Mesangial cell (primary cell): ENCODE measurements at places on chromosomes 7 and 10. TPM values are rescaled to one million over a fixed set of nuclear protein-coding genes. Genes with fewer than 3 reads are reported as not detected.

RBP3 gene
- not detected in 2 replicates for total RNA-seq

GDF2 gene
- not detected in 2 replicates for total RNA-seq

GSTO2 gene
- 3.7 and 5.3 TPM in 2 replicates for total RNA-seq

LRMDA gene
- 2.0 and 7.1 TPM in 2 replicates for total RNA-seq

CYP2C8 gene
- total RNA-seq: not detected in 2 replicates

APBB1IP gene
- 0.25 and 0.49 TPM in 2 replicates for total RNA-seq

EPHA1 gene
- 0.33 and 1.6 TPM in 2 replicates for total RNA-seq

ABCB4 gene
- total RNA-seq: 2.9 and 7.6 TPM in 2 replicates

OR9A2 gene
- not detected in 2 replicates for total RNA-seq

ANXA8 gene
- 2.8 and 7.4 TPM in 2 replicates for total RNA-seq

BEND7 gene
- total RNA-seq: 13.3 and 16.8 TPM in 2 replicates

AGR2 gene
- total RNA-seq: 0.13 and 1.6 TPM in 2 replicates

ASB15 gene
- not detected in 2 replicates for total RNA-seq

CFTR gene
- total RNA-seq: 1.3 TPM in 1 of 2 replicates, not detected in the other

NANOS1 gene
- total RNA-seq: 0.81 and 1.9 TPM in 2 replicates

RHBDD2 gene
- total RNA-seq: 37.5 and 64.8 TPM in 2 replicates

LEP gene
- total RNA-seq: not detected in 2 replicates

CPXM2 gene
- total RNA-seq: under 0.01 and 0.16 TPM in 2 replicates

SEPHS1 gene
- total RNA-seq: 44.7 and 61.4 TPM in 2 replicates

ANKRD61 gene
- total RNA-seq: 0.16 TPM in 1 of 2 replicates, not detected in the other

OR2A5 gene
- not detected in 2 replicates for total RNA-seq

NOD1 gene
- 4.7 and 6.3 TPM in 2 replicates for total RNA-seq

DDC gene
- total RNA-seq: not detected in 2 replicates

TRIM50 gene
- total RNA-seq: not detected in 2 replicates

AGAP9 gene
- total RNA-seq: 0.63 and 2.1 TPM in 2 replicates

ERVW-1 gene
- not detected in 2 replicates for total RNA-seq

PNLIPRP1 gene
- total RNA-seq: not detected in 2 replicates

ABCB8 gene
- 35.2 and 52.0 TPM in 2 replicates for total RNA-seq

RELN gene
- total RNA-seq: 3.1 and 10.1 TPM in 2 replicates

ACTR3C gene
- total RNA-seq: 2.3 and 8.4 TPM in 2 replicates

MEIG1 gene
- total RNA-seq: not detected in 2 replicates

VAX1 gene
- total RNA-seq: not detected in 2 replicates

DYNC1I1 gene
- 0.16 and 0.38 TPM in 2 replicates for total RNA-seq

AKR1C8 gene
- not detected in 2 replicates for total RNA-seq

C7orf57 gene
- total RNA-seq: 0.13 and 0.16 TPM in 2 replicates

COL28A1 gene
- 0.16 and 0.38 TPM in 2 replicates for total RNA-seq
